ENCODE measurements at places on chromosomes 12 and 14. TPM values are rescaled to one million over a fixed set of nuclear protein-coding genes. Genes with fewer than 3 reads are reported as not detected.
A peak's percentile ranks its signal among the peaks of the same experiment; 100 is the strongest.

- H3K27me3 ChIP-seq = peaks cover 2% of the 10 kb centered on the region
- no peak overlapping the region for H3K27ac ChIP-seq
These were observed 51.9 kb upstream of the CISTR start for GRCh38 chr12:53803703-53804102.

GRCh38 chr14:91997492-91997891, 42.4 kb downstream of the TRIP11 start:
- H3K36me3 ChIP-seq = no peaks in the 10 kb centered on the region
- H3K4me3 ChIP-seq = no peak overlapping the region
- no peak for DNase-seq
- H3K27me3 ChIP-seq = no peaks in the 10 kb centered on the region
- no peaks in the 10 kb centered on the region for H3K4me1 ChIP-seq
- H3K27ac ChIP-seq = no peak overlapping the region

GRCh38 chr12:89556976-89557375, 31.1 kb upstream of the POC1B start:
- H3K27ac ChIP-seq = no peak overlapping the region
- H3K4me3 ChIP-seq = no peak overlapping the region
- no peaks in the 10 kb centered on the region for H3K4me1 ChIP-seq

- no peak overlapping the region for H3K4me3 ChIP-seq
- H3K27ac ChIP-seq = no peak overlapping the region
- H3K36me3 ChIP-seq = no peaks in the 10 kb centered on the region
- no peak for DNase-seq
These were observed 5.9 kb downstream of the SEC23A start for GRCh38 chr14:39097159-39097558.

GRCh38 chr12:99984271-99985128, at the start of gene ANKS1B:
TSS of gene ANKS1B (minus strand) at chr12:99984936. CDS start at chr12:99984237, 699 bp downstream.
- H3K4me1 ChIP-seq = peaks cover 5% of the 10 kb centered on the region
- DNase-seq = peak; percentile 75
- H3K36me3 ChIP-seq = no peaks in the 10 kb centered on the region
- peak within 1 kb of the TSS; percentile 92 for H3K4me3 ChIP-seq
- peak within 1 kb of the TSS; percentile 34 for H3K27ac ChIP-seq
- no peaks in the 10 kb centered on the region for H3K27me3 ChIP-seq

GRCh38 chr14:83483063-83483462, 1949.4 kb upstream of the SEL1L start:
- no peak overlapping the region for H3K27ac ChIP-seq
- H3K36me3 ChIP-seq = no peaks in the 10 kb centered on the region
- H3K4me1 ChIP-seq = peaks cover 4% of the 10 kb centered on the region
- no peak overlapping the region for H3K4me3 ChIP-seq

DNA sequence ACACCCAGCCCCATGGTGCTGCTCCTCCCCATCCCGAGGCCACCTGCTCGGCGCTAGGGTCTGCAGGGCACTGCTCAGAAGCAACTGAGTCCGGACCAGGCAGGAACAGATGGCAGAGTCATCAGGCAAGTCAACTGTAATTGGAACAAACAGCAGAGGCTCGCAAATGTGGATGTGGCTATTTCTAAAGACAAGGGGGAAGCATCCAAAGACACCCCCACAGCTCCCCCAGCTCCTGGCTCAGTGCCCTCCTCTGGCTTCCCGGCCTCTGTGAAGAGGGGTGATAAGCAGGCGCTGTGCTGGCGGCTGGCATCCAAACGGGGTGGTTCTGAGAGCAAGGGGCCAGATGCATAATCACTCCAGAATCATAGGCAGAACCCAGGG, 125.6 kb downstream of the PIWIL1 start:
- no peak for DNase-seq
- no peaks in the 10 kb centered on the region for H3K27me3 ChIP-seq
- H3K4me3 ChIP-seq = no peak overlapping the region
- H3K4me1 ChIP-seq = no peaks in the 10 kb centered on the region
- no peaks in the 10 kb centered on the region for H3K36me3 ChIP-seq

The ACSM4 gene
- not detected for total RNA-seq
